ENCODE measurements at places on chromosomes 13 and 19. TPM values are rescaled to one million over a fixed set of nuclear protein-coding genes. Genes with fewer than 3 reads are reported as not detected.

- DNase-seq: peak; percentile 55
Measured at GRCh38 chr19:3365093-3365835, 1.1 kb upstream of the NFIC start.

GRCh38 chr13:46492946-46493345, 60.0 kb upstream of the LRCH1 start:
- no peak for DNase-seq

Gene MTUS2
- total RNA-seq: 0.53 TPM

Gene SULT2B1
- not detected for total RNA-seq

Gene ARHGEF1
- 37.4 TPM for total RNA-seq

GRCh38 chr13:58843071-58843470, 1211.5 kb downstream of the PCDH17 start:
- DNase-seq: no peak

DNA sequence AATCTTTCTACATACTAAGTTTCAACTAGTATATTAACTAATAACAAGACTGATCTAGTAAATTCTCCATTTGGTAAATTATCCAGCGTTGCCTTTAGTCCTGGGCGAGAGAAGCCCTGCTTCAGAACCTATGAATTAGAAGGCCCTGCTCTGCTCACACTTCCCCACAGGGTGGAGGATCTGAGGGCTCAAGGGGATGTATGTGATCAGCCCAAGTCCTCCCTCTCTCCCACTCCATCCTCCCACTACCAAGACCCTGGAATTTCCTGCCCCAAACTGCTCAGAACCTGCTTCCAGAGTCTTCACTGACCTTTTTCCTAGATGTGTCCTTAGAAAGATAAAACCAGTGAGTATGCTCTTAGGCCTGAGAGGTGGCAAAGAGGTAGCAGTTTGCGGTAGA, 91.6 kb downstream of the WDFY2 start:
- no peak for DNase-seq

GRCh38 chr13:102903659-102904407, 58.0 kb downstream of the ERCC5 start:
- no peak for DNase-seq

Gene CYP2A6
- 2,152 TPM for total RNA-seq

- no peak for DNase-seq
Measured at GRCh38 chr19:10661946-10662345, 7.8 kb downstream of the ILF3 start.

Gene CDC42EP5
- 2.4 TPM for total RNA-seq

Gene NLRP4
- total RNA-seq: not detected

Gene CBARP
- 0.38 TPM for total RNA-seq

Gene ZSCAN1
- not detected for total RNA-seq

Gene SMAD9
- 0.70 TPM for total RNA-seq

All from left lobe of liver (tissue), 2 donors.